Heart right ventricle (tissue), 16 donors: ENCODE measurements at places on chromosomes 5 and 9. TPM values are rescaled to one million over a fixed set of nuclear protein-coding genes. Genes with fewer than 3 reads are reported as not detected.

- no peak overlapping the region for H3K4me3 ChIP-seq
- no peaks in the 10 kb centered on the region for H3K36me3 ChIP-seq
- H3K27ac ChIP-seq: peak overlapping the region; percentile 8
- H3K27me3 ChIP-seq: peaks cover 19% of the 10 kb centered on the region
- H3K4me1 ChIP-seq: peaks cover 14% of the 10 kb centered on the region
Measured at GRCh38 chr5:80967500-80968181, 7.5 kb downstream of the RASGRF2 start.

The CTNND2 gene
- 8.5 TPM for total RNA-seq

DNA sequence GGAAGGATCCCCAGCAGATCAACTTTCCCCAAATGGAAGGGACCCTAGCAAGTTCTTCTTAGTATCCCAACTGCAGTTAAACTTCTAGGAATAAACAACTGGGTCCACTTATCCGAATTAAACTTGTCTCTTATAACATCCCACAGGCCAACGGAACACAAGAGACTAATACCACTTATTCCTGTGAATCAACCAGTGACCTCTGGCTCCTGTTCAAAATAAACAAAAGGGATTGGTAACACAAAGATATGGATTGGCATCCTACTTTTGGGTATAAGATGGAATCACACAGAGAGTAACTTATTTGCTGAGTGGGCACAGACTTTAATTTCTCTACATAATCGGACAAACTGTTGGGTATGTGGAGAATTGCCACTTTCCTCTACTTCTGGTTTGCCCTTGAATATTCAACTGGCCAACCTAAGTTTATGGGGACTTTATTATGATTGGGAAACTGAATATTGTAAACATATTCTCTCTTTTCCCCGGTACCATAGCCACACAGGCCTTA lies 12.4 kb upstream of the PAIP1 start:
- H3K4me3 ChIP-seq: no peak overlapping the region
- H3K4me1 ChIP-seq: peaks cover 30% of the 10 kb centered on the region
- DNase-seq: no peak
- H3K27ac ChIP-seq: no peak overlapping the region
- no peaks in the 10 kb centered on the region for H3K27me3 ChIP-seq

GRCh38 chr9:96150324-96151227 lies 151.4 kb downstream of the HSD17B3 start:
- no peaks in the 10 kb centered on the region for H3K4me1 ChIP-seq
- DNase-seq: no peak
- H3K36me3 ChIP-seq: no peaks in the 10 kb centered on the region
- no peak overlapping the region for H3K4me3 ChIP-seq

DNA sequence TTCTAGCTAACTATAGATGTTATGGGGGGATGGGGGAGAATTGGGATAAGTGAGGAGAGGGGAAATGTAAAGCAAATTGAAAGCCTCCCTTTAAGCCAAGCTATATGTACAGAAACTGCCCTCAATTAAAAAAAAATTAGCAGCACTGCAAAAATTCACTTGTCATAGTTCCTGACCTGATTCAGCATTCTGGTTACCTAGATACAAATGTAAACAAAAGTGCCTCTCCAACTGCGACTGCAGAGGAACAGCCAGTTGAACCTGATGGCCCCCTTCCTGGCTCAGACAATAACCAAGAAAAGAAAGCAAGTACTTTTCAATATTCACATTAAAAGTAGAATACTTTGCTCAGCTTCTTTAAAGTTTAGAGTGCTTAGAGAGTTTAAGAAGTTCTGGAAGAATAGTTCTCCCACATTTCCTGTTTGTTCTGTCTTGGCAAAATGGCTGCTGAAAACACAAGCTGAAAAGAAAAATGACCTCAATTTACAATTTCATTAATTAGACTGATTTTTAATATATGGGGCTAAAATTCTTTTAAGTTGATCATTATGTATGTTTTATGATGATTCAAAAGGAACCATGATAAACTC lies 1.5 kb downstream of the FAM81B start:
- no peak overlapping the region for H3K27ac ChIP-seq
- no peak overlapping the region for H3K4me3 ChIP-seq
- H3K4me1 ChIP-seq: no peaks in the 10 kb centered on the region
- no peaks in the 10 kb centered on the region for H3K36me3 ChIP-seq
- DNase-seq: no peak

DNA sequence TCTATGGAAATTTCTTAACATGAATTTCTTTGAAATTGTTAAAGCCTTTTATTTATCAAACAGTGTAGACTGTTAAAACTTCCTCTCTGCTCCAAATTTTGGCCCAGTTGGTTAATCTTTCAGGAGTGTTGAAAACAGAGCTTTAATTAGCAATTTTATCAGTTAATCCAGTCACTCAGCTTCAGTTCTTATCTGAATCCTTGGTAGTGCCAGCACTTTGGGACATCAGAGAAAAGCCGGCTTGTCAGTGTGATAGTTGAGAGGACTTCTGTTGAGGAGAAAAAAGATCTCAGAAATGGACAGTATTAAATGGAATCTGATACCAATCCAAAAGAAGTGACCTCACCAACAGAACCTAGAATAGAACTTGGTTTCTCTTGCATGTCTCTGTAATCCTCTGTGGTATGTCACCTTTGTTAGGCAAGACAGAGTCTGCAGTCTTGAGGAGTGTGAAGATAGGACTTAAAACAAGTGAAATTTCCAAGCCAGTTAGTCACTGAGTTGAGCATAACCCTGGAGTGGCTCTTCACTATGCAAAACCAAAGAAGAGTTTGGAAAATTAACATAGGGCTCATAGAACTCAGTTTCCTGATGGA lies 251.8 kb downstream of the NNT start:
- no peaks in the 10 kb centered on the region for H3K4me1 ChIP-seq
- DNase-seq: no peak

- no peak for DNase-seq
- H3K4me1 ChIP-seq: no peaks in the 10 kb centered on the region
- no peak overlapping the region for H3K27ac ChIP-seq
- no peak overlapping the region for H3K4me3 ChIP-seq
- no peaks in the 10 kb centered on the region for H3K36me3 ChIP-seq
Measured at GRCh38 chr5:35832762-35833161, 23.9 kb upstream of the IL7R start.

GRCh38 chr5:8613078-8613685 lies 744.2 kb downstream of the MTRR start:
- no peaks in the 10 kb centered on the region for H3K36me3 ChIP-seq
- no peaks in the 10 kb centered on the region for H3K27me3 ChIP-seq
- H3K4me1 ChIP-seq: no peaks in the 10 kb centered on the region
- no peak for DNase-seq

GRCh38 chr9:96006961-96007360 lies 131.5 kb downstream of the ERCC6L2 start:
- no peaks in the 10 kb centered on the region for H3K4me1 ChIP-seq
- H3K36me3 ChIP-seq: peaks cover 74% of the 10 kb centered on the region
- no peaks in the 10 kb centered on the region for H3K27me3 ChIP-seq
- H3K4me3 ChIP-seq: no peak overlapping the region

GRCh38 chr5:142181547-142182163 lies 73.1 kb downstream of the NDFIP1 start:
- H3K4me3 ChIP-seq: no peak overlapping the region
- no peaks in the 10 kb centered on the region for H3K36me3 ChIP-seq
- no peak overlapping the region for H3K27ac ChIP-seq
- H3K4me1 ChIP-seq: peaks cover 1% of the 10 kb centered on the region
- H3K27me3 ChIP-seq: no peaks in the 10 kb centered on the region

DNA sequence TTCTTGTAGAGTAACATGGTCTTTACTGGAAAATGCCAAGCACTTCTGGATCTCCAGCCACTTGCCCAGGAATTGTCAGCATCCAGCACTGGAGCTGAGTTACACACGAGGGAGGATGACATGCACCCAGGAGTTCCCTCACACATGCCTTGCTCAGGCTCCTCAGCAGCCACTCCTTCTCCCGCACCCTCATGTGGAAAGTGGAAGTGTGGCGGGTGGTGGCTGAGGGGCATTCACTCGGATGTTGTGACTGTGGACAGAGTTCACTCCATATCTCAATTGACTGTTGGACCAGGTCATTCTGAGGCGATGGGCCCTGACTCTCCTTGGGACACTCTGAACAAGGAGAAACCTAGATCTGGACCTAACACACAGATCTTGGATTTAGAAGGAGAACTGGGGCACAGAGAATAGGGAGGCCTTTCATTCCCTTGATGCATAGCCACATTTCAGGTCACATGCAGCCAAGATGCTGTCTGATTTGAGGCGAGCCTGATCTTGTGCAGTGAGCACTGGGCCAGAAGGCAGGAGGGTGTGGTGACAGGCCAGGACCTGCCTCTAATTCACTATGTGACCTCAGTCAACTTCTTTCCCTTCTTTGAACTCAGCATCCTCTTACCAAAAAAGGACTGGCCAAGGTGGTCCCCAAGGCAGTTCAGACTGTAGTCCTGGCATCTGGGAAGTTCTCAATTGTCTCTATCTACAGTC lies 62.1 kb downstream of the CYSTM1 start:
- no peak overlapping the region for H3K27ac ChIP-seq
- no peaks in the 10 kb centered on the region for H3K27me3 ChIP-seq
- DNase-seq: no peak
- H3K36me3 ChIP-seq: no peaks in the 10 kb centered on the region

DNA sequence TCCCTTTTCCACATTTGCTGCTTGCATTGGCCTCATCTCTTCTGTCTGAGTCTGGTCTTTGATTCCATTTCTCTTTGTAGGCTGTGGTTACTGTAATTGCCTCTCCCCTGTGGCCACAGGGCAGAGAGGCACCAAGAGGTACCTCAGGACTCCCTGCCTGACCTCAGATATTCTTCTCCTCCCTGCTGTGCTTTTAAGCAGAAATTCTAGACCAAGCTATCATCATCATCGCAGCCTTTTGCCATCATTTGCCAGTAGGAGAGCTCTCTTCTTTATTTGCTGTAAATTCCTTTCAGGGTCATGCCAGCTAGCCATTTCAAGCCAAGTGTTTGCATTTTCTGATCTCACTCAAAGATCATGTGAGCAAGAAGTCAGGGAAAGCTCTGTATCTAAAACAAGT lies 369.6 kb downstream of the ICE1 start:
- H3K36me3 ChIP-seq: no peaks in the 10 kb centered on the region
- H3K4me3 ChIP-seq: no peak overlapping the region
- H3K4me1 ChIP-seq: peaks cover 3% of the 10 kb centered on the region

- H3K4me1 ChIP-seq: peaks cover 22% of the 10 kb centered on the region
- no peak overlapping the region for H3K4me3 ChIP-seq
- peak; percentile 40 for DNase-seq
Measured at GRCh38 chr9:124216474-124217176, 41.1 kb upstream of the NEK6 start.
